ENCODE measurements at places on chromosomes 12 and 14.

DNA sequence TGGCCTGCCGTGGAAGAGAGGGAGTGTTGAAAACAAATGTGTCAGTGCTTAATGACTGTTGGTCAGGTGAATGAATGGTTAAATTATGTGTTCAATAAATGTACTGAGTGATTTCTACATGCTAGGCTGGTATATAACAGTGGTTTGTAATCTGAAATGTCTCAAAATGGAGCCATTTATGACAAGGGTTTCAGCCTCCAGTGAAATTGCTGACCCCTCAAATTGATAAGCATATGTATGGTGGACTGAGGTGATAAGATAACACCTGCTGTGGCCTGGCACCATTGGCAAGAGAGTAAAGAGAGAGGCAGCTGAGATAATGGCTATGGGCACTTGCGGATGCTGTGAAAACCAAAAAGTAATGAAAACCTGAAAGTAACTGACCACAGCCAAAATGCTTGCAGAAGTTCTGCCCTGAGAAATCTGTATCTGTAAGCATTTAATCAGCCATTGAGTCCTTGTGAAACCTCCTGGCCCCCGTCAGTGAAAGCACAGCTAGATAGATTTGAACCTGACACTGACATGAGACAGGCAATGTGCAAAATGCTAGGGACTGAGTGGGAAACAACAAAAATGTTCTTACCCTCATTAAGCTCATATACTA, 1.4 kb upstream of the BCAT1 start:
- DNase-seq = no peak

- DNase-seq = no peak
These were observed 177.2 kb downstream of the C12orf42 start for GRCh38 chr12:103318566-103318965.

GRCh38 chr14:96091149-96091693, 52.1 kb downstream of the C14orf132 start:
- no peak for DNase-seq

DNA sequence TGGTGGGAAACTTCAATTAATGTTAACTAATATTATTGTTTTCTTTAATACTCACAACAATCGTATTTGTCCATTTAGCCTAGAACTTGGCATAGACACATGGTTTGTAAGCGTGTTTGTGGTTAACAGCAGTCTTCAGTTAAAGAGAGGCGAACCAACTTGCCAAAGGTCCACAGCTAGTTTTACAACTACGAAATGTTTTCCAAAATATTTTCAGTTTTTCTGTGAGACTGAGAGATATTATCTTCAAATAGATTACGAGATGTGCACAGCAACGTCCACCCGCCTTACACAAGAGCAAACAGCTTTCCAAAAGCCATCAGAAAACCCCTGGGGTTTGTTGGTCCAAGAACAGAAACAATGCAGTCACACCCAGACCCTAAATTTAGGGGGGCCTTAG, 58.6 kb upstream of the RASSF3 start:
- peak; percentile 46 for DNase-seq

DNA sequence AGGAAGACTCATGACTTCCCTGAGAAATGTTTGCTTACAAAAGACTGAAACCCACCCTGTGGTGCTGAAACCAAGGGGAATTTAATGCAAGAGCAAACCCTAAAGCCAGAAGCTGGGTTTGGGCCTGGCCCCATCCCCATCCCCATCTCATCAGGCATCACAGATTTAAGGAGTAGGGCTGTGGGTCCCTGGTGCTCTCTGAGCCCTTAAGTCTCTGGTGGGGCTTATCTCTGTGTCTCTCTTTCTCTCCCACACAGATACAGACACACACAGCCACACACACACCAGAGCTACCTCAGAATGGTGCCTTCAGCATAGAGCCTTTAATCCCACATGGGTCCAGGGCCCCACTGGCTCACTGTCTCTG, 237.1 kb downstream of the SLC41A2 start:
- DNase-seq = no peak

GRCh38 chr12:71174825-71175224, 17.0 kb upstream of the TSPAN8 start:
- DNase-seq = no peak

All from fibroblast of the conjunctiva (primary cell).